HCT116 (cell line): ENCODE measurements at places on chromosomes 1 and 21.

GRCh38 chr1:119373465-119373864 lies 4.9 kb downstream of the HAO2 start:
- no peaks in the 10 kb centered on the region for H3K36me3 ChIP-seq
- no peak for DNase-seq
- H3K4me3 ChIP-seq: no peak overlapping the region
- 0 out of 2 replicates have a peak, but pooled peaks cover 7% of the 10 kb centered on the region for H3K27me3 ChIP-seq
- H3K27ac ChIP-seq: no peak overlapping the region

GRCh38 chr1:61732726-61733125 lies 7.8 kb upstream of the TM2D1 start:
- no peaks in the 10 kb centered on the region for H3K4me1 ChIP-seq
- no peaks in the 10 kb centered on the region for H3K27me3 ChIP-seq
- no peak for DNase-seq
- no peak overlapping the region for H3K4me3 ChIP-seq
- H3K27ac ChIP-seq: no peak overlapping the region

DNA sequence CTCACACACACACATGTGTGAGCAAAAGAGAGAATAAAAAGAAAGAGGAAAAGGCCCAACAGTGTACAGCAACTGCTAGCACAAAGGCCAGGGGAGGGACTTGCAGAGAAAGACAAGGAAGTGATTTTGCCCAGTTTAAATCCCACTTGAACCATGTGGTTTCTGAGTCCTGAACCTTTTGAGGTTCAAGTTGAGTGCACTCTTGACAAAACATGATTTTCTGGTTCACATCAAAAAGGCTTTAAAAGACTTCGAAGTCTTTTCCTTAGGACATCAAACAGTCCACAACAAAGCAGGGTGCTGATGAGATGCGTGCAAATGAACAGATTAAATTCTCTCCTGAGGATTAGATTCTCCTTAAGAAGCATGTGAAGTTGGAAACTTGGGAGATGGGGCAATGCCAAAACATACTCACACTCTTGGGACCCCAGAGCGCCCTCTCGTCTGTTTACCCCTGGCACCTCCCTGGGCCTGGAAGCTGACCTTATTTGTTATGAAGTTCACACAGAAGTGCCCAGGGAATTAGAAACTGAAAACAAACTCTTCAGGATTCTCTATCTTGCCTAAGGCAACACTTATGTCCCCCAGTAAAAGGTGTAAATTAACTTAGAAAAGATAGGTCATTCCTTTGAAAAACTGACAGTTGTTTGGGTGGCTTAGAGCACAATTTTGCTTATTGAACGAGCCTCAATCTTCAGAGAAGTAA lies 31.5 kb downstream of the RNF220 start:
- H3K27ac ChIP-seq: no peak overlapping the region
- H3K27me3 ChIP-seq: no peaks in the 10 kb centered on the region
- H3K36me3 ChIP-seq: no peaks in the 10 kb centered on the region
- H3K4me3 ChIP-seq: no peak overlapping the region
- DNase-seq: no peak

DNA sequence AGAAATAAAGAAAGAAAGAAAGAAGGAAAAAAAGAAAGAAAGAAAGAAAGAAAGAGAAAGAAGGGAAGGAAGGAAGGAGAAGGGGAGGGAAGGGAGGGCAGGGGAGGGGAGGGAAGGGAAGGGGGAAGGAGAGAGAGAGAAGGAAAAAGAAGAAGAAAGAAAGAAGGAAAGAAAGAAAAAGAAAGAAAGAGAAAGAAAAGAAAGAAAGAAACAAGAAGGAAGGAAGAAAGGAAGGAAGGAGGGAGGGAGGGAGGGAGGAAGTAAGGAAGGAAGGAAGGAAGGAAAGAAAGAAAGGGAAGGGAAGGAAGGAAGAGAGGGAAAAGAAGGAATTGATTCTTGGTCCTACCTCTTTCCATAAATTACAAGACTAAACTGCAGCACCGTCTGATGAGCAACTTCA lies 186.1 kb downstream of the URB2 start:
- H3K4me1 ChIP-seq: no peaks in the 10 kb centered on the region
- DNase-seq: no peak
- H3K4me3 ChIP-seq: no peak overlapping the region
- H3K27ac ChIP-seq: no peak overlapping the region
- H3K36me3 ChIP-seq: no peaks in the 10 kb centered on the region

GRCh38 chr1:230865062-230865817 lies 3.1 kb downstream of the C1orf198 start:
- no peaks in the 10 kb centered on the region for H3K36me3 ChIP-seq
- no peak for DNase-seq
- H3K4me3 ChIP-seq: no peak overlapping the region
- H3K27ac ChIP-seq: no peak overlapping the region
- peaks cover 19% of the 10 kb centered on the region for H3K4me1 ChIP-seq

- no peak for DNase-seq
- no peaks in the 10 kb centered on the region for H3K27me3 ChIP-seq
- H3K4me1 ChIP-seq: no peaks in the 10 kb centered on the region
- no peaks in the 10 kb centered on the region for H3K36me3 ChIP-seq
- no peak overlapping the region for H3K27ac ChIP-seq
- no peak overlapping the region for H3K4me3 ChIP-seq
These were observed 387.5 kb downstream of the USP25 start for GRCh38 chr21:16117331-16117730.

DNA sequence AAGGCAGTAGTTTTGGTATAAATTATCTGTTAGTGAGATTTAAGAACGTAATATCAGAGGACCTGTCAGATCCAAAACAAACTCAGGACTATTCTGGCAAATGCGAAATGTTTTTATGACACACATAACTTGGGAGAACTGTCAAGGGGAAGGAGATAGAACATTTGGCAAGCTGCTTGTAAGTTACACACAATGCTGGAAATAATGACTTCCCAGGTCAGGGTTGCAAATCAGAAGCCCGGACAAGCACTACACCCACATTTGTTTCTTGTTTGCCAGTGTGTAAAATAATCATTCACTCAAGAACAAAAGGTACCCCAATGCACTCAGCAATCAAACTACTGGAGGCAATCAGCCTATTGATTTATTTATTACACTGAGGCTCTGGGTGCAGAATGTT lies 354.7 kb downstream of the KCNH1 start:
- H3K4me1 ChIP-seq: no peaks in the 10 kb centered on the region
- H3K36me3 ChIP-seq: no peaks in the 10 kb centered on the region
- no peak for DNase-seq
- no peak overlapping the region for H3K4me3 ChIP-seq

- no peaks in the 10 kb centered on the region for H3K27me3 ChIP-seq
- no peak overlapping the region for H3K4me3 ChIP-seq
- H3K36me3 ChIP-seq: no peaks in the 10 kb centered on the region
- H3K27ac ChIP-seq: no peak overlapping the region
These were observed 1054.7 kb upstream of the TMPRSS15 start for GRCh38 chr21:19458295-19458694.

DNA sequence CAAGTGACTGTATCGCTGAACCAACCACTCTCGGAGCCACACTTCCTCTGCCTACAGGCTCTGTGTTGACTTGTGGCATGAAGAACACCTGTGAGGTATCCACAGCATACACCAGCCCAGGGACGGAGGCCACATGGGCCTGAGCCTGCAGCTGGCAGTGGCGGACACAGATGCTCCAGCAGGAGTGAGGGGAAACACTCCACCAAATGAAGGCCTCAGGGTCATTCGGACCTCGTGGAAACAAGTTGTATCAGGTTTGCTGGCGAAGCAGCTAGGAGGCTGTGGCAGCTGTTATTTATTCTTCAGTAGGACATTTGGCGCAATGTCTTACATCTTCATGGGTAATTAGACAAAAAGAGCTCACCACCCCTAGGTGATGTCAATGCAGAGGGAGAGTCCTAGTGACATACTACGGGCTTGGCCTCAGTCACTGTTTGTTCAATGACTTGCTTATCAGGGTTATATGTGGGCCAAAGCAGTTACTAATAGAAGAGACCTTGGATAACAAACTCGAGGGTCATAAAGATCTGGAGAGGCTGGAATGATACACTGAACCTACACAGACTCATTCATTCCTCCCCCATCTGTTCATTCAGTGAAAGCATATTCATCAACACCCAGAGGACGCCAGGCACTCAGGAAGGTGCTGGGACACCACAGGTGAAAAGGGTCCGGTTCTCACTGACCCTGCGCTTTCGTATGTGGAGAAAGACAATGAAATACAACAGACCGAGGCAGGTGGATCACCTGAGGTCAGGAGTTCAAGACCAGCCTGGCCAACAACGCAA lies 11.6 kb upstream of the ETS2 start:
- no peaks in the 10 kb centered on the region for H3K27me3 ChIP-seq
- H3K27ac ChIP-seq: no peak overlapping the region
- peaks cover 57% of the 10 kb centered on the region for H3K4me1 ChIP-seq
- no peaks in the 10 kb centered on the region for H3K36me3 ChIP-seq

GRCh38 chr1:206013026-206013795 lies 10.0 kb upstream of the RAB7B start:
- no peaks in the 10 kb centered on the region for H3K36me3 ChIP-seq
- no peak overlapping the region for H3K4me3 ChIP-seq
- H3K27ac ChIP-seq: no peak overlapping the region
- H3K27me3 ChIP-seq: no peaks in the 10 kb centered on the region

DNA sequence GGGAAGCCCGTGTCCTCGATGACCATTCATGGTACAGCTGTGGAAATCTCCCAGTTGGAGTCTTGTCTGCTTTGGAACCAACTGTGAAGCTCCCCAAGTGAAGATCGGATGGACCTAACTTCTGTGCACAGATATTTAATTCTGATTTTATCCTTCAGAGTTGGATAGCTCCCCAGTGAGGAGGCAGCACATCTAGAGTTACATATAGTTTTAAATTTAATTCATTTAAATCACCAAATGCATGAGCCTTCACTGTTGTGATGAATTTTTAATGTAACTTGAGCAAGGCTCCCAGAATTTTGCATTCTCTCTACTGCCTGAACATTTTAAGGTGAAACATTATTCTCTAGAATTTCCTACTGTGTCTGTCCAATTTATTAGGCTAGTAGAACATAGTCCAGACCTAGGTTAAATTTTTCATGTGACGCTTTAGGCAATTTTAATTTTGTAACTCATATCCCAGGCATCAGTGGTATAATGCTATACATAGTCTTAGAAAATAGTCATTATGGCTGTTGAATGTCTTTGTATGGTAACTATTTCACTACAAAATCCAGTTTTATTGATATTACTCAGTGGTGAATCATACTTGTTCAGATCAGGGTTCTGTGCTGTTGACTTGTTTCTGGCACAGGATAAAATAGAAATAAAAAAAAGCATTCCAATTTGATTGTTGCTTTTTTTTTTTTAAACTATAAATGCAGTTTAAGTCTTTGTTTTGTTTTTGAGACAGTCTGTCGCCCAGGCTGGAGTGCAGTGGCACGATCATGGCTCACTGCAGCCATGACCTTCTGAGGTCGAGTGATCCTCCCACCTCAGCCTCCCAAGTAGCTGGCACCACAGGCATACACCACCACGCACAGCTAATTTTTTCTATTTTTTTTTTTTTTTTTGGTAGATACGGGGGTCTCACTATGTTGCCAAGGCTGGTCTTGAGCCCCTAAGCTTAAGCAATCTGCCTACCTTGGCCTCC lies 66.9 kb downstream of the PRDM2 start:
- H3K27me3 ChIP-seq: no peaks in the 10 kb centered on the region
- H3K36me3 ChIP-seq: 0 out of 2 replicates have a peak, but pooled peaks cover 4% of the 10 kb centered on the region
- no peak overlapping the region for H3K4me3 ChIP-seq
- H3K27ac ChIP-seq: peak overlapping the region; percentile 26; the same call in 1 of the 2 replicates

- DNase-seq: no peak
- no peaks in the 10 kb centered on the region for H3K4me1 ChIP-seq
- H3K4me3 ChIP-seq: no peak overlapping the region
These were observed 1.4 kb downstream of the C1orf94 start for GRCh38 chr1:34178072-34178471.

DNA sequence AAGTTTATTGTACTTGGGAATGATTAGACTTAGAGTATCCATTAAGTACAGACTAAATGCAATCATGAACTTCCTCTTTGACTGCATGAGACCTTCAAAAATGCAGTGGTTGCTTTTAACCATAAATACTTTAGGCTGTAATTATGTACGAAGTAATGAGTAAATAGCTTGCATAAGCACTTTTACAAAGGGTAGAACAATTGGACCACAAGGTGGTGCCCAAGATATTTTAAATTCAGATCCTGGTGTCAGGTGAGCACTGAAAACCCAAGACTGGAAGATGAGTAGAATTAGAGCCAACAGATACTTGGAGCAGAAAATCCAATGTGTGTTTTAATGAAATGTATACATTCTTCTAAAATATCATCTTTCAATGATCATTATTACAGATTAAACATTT lies 43.4 kb upstream of the RHOU start:
- peaks cover 4% of the 10 kb centered on the region; the same call in 1 of the 2 replicates for H3K4me1 ChIP-seq
- H3K4me3 ChIP-seq: no peak overlapping the region
- no peaks in the 10 kb centered on the region for H3K36me3 ChIP-seq

DNA sequence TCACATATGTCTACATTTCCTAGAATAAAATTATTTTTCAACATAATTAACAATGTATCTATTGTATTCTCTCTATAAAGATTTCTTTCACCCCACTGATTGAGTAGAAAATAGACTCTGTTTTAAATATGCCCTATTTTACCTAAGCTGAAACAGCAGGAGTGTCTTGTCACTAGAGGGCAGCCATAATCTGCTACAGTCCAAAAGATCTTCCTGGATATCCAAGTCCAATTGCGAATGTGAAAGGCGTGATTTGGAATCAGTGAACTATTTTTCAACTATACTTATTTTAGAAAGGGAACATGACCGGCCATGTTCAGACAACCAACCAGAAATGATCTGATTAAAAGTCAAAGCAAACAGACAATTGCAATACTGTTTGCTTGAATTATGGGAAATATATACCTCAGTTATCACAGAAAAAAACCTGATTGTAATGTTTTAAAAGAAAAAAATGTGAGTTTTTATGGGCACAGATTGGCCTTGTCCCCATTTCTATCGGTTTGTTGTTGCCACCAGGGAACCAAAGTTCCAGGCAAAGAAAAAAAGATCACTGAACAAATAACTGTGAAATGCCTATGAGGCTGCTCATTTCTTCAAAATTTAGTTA lies 1211.0 kb upstream of the ADGRL4 start:
- H3K27ac ChIP-seq: no peak overlapping the region
- no peaks in the 10 kb centered on the region for H3K4me1 ChIP-seq
- no peak overlapping the region for H3K4me3 ChIP-seq
- H3K27me3 ChIP-seq: no peaks in the 10 kb centered on the region
- DNase-seq: peak; percentile 32

DNA sequence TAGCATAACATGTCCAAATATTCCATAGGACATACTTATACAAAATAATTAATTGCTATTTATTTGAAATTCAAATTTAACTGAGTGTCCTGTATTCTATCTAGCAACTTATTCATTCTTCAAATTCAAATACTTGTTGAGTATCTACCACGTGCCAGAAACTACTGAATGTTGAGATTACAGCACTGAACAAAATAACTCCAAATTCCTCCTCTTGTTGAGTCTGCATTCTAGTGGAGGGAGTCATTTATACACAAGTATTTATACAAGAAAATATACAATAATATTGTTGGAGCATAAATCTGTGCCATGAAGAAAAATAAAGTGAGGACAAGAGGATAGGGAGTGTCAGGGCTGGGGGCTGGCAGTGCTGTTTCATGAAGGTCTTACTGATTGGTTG lies 43.7 kb upstream of the CDC42BPA start:
- no peak overlapping the region for H3K4me3 ChIP-seq
- H3K27me3 ChIP-seq: no peaks in the 10 kb centered on the region
- peaks cover 13% of the 10 kb centered on the region for H3K4me1 ChIP-seq
- H3K36me3 ChIP-seq: no peaks in the 10 kb centered on the region

GRCh38 chr1:53380296-53380695 lies 52.4 kb upstream of the LRP8 start:
- no peaks in the 10 kb centered on the region for H3K36me3 ChIP-seq
- H3K4me3 ChIP-seq: no peak overlapping the region
- no peak for DNase-seq
- no peaks in the 10 kb centered on the region for H3K27me3 ChIP-seq
- H3K27ac ChIP-seq: no peak overlapping the region
